ENCODE measurements at places on chromosomes 2 and 18.
A peak's percentile ranks its signal among the peaks of the same experiment; 100 is the strongest.

- no peak for DNase-seq
Observed at GRCh38 chr18:11095674-11096293, 53.6 kb downstream of the PIEZO2 start.

- peak; percentile 76 for DNase-seq
Observed at GRCh38 chr2:234674781-234675201, 177.9 kb upstream of the ARL4C start.

- DNase-seq: no peak
Observed at GRCh38 chr18:48855422-48856377, 95.1 kb downstream of the SMAD7 start.

DNA sequence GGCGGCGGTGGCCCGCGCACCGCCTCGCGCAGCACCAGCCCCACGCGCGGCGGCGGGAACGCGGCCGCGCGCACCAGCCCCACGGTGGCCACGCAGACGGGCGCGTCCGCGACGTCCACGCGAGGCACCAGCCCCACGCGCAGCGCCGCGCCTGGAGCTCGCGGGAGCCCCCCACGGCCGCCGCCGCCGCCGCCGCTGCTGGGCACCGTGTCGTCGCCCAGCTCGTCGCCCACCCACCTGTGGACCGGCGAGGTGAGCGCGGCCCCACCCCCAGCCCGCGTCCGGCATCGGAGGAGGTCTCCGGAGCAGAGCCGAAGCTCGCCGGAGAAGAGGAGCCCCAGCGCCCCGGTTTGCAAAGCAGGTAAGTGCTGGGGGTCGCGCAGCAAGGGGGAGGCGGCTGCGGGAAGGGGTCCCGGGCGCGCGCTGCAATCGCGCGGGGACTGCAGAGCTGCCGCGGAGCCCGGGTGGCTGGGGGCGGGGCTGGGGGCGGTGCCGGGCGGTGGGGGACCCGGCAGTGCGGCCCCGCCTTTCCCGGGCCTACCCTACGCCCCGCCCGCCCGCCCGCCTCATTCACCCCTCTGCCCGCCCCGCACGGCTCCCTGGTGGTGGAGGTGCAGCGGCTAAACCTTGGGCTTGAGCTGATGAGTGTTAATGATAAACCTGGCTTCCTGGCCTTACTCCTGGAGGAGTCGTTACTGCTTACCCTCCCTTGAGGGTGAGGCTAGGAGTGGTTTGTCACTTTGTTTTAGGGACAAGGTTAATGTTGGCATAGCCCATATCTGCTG, 851 bp downstream of the FAM117B start:
- peak; percentile 65 for DNase-seq

DNA sequence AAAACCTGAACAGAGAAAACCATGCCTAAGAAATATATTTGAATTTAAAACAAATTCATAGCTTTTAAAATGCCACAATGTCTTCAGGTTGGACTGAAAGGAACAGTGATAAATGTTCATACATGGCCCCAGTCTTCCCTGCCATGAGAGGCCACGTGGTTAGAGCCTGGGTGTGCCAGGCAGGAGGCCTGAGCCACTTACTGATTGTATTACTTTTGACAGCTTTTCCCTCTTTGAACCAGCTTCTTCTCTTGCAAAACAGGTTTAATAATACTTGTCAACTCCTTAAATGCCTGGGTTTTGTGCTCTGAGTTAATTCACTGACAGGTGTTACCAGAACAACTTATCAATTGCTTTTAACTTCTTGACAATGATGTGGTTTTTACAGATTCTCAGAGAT, 27.0 kb downstream of the RBKS start:
- DNase-seq: no peak

- DNase-seq: no peak
Observed at GRCh38 chr2:226970362-226970761, 134.5 kb downstream of the RHBDD1 start.

DNA sequence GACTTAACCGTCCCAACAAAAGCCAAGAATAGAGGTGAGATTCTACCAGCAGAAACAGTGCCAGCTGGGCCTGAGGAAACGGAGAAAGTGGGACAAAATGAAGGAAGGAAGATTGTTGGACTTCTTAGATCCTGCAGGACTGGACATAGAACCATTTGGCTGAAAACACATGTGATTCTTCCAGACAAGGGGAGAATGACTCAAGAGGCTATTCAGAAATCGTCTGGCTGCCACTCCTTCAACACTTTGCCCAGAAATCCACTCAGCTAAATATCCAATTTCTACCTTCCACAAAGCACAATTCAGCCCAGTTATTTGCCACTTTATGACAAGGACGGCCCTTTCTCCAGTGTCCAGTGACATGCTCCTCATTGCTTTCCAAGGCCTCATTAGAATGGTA, 61.6 kb downstream of the SNORC start:
- no peak for DNase-seq

DNA sequence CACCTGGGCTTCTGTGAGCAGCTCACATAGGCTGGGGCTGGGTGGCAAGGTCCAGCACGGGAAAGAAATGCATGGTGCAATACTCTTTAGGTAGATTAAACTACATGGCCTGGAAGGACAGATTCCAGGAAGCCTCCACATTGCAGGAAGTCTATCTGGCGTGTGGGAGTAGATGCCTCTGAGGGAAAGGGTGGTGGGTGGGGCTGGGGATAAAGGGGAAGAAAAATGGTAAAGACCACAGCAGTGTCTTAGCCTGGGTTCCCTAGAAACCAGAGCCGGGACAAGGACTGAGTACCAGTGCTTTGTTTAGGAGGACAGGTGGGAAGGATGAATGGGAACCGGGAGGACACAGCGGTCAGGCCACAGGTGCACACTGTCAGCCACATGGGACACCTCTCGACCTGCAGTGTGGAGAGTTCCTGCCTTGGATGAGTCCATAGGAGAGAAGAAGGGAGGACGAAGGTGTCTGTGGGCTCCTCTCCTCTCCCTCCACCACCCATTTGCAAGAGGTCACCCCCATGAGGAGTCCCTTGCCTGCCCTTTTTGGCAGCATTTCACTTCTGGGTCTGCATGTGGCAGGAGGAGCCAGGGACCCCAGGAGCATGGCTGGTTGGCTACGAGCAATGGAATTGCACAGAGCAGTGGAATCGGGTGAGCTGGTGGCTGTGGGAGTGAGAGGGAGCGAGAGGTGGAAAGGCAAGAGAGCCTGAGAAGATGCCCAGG, 91.5 kb upstream of the HS6ST1 start:
- no peak for DNase-seq

DNA sequence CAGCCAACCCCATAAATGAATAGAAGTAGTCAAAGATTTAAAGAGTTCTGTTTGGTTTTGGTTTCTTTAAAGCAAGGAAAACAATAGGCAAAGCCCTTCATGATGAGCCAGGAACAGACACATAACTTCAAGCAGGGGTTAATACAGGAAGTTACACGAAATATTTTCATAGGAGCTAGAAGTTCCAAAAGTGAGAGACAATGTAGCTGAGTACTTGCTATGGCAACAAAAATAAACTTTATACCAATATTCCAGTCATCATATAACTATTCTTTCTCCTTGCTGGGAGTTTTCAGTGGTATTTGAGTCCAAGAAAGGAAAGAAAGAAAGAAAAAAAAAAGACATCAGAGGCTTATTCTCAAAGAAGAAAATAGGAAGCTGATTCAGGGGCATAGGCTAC, 56.2 kb downstream of the COBLL1 start:
- DNase-seq: peak; percentile 62
